ENCODE measurements at places on chromosomes 12 and 14. TPM values are rescaled to one million over a fixed set of nuclear protein-coding genes. Genes with fewer than 3 reads are reported as not detected.

- DNase-seq, result peak; percentile 49
- H3K4me1 ChIP-seq, result peaks cover 25% of the 10 kb centered on the region
- H3K27me3 ChIP-seq, result no peaks in the 10 kb centered on the region
- H3K36me3 ChIP-seq, result no peaks in the 10 kb centered on the region
- peak overlapping the region; percentile 68 for H3K27ac ChIP-seq
- no peak overlapping the region for H3K4me3 ChIP-seq
These were observed 125.3 kb upstream of the HIF1A start for GRCh38 chr14:61569812-61570548.

DNA sequence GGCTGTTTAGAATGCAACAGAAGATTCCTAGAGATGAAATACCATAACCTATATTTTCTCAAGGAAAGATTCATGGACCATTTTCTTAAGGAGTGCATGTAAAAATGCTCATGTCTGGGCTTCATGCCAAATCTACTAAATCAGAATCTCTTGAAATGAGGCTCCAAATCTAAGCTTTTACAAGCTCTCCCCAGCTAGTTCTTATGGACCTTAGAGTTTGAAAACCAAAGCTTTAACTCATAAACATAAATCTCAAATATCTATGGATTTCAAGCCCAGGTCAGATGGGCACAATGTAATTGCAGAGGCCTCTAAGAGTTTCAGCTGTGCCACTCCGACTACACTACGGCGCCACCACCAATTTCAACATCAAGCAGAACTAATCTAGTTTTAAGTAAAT lies 117.3 kb upstream of the CAND1 start:
- DNase-seq, result no peak
- H3K27me3 ChIP-seq, result no peaks in the 10 kb centered on the region
- H3K36me3 ChIP-seq, result no peaks in the 10 kb centered on the region
- H3K27ac ChIP-seq, result no peak overlapping the region

- H3K27me3 ChIP-seq, result no peaks in the 10 kb centered on the region
- H3K36me3 ChIP-seq, result no peaks in the 10 kb centered on the region
- H3K27ac ChIP-seq, result no peak overlapping the region
These were observed 147.1 kb downstream of the FOXA1 start for GRCh38 chr14:37447883-37448391.

DNA sequence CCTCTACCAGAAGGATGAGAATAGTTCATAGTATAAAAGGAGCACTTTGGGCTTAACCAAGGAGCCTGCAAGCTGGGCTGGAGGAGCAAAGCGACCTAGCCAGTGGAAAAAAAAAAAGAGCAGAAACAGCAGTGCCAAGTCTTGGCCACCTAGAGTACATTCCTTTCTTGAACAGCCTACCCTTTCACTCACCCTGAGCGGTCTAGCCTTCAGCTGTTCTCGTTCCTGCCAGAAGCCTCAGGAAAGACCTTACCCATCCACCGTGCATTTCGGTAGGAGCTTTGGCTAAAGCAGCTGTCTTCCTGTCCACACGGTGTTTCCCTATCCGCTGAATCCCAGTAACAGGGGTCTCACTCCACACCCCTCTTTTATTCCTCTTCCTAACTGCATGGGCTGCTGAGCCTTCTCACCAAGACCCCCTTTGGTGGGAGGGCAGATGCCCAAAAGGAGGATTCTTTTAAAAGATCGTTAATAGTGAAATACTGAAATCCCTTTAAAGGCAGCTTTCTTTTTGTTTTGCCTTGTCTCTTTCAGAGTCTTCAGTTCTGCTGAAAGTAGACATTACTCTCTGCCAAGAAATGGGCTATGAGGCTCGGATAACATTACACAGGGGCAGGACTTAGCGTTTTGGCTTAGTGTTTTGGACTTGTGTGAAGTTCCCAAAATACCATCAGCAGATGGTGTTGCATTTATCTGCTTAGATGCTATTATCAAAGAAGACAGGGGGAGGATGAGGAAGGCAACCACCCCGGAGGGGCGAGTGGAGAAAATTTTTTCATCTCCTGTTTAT lies 88.5 kb upstream of the METAP2 start:
- peak overlapping the region; percentile 85 for H3K27ac ChIP-seq
- H3K36me3 ChIP-seq, result no peaks in the 10 kb centered on the region
- DNase-seq, result peak; percentile 6
- peak overlapping the region; percentile 44 for H3K4me3 ChIP-seq
- peaks cover 3% of the 10 kb centered on the region for H3K4me1 ChIP-seq

- peaks cover 50% of the 10 kb centered on the region for H3K27me3 ChIP-seq
- H3K4me1 ChIP-seq, result peaks cover 40% of the 10 kb centered on the region
- H3K27ac ChIP-seq, result no peak overlapping the region
- DNase-seq, result no peak
- H3K36me3 ChIP-seq, result peaks cover 47% of the 10 kb centered on the region
These were observed 9.6 kb downstream of the TBX5 start for GRCh38 chr12:114396153-114396868.

DNA sequence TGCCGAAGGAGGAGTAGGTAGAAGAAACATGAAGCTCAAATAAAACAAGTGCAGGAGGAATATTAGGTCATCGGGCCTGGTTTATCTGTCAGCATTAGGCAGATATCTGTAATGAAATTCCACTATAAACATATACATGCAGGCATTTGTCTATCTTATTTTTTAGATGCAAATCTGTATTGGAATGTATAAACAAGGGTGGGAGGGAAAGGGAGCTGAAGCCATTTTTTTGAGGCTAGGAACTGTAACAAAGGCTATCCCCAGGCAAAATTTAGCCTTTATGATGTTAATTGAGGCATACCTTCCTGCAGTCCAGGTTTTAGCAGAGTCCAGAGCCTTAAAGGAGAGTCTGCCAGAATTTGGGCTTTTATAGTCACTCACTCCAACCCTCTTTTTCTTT lies 72.5 kb downstream of the PHLDA1 start:
- peaks cover 19% of the 10 kb centered on the region for H3K4me1 ChIP-seq
- no peaks in the 10 kb centered on the region for H3K27me3 ChIP-seq
- no peak overlapping the region for H3K4me3 ChIP-seq
- no peak for DNase-seq
- no peak overlapping the region for H3K27ac ChIP-seq
- no peaks in the 10 kb centered on the region for H3K36me3 ChIP-seq

The OR11H12 gene
- not detected for total RNA-seq
